Activated naive CD8-positive, alpha-beta T cell treated with anti-CD3 and anti-CD28 coated beads, Interleukin-2, amount 10 ng/mL, durations not matched to agents 7 days and 5 days (primary cell): ENCODE measurements at places on chromosomes 1 and 21.

- H3K27me3 ChIP-seq, result no peaks in the 10 kb centered on the region
- H3K36me3 ChIP-seq, result no peaks in the 10 kb centered on the region
- no peaks in the 10 kb centered on the region for H3K4me1 ChIP-seq
- DNase-seq, result no peak
- H3K27ac ChIP-seq, result no peak overlapping the region
- H3K4me3 ChIP-seq, result no peak overlapping the region
Measured at GRCh38 chr1:3139871-3140361, 70.9 kb downstream of the PRDM16 start.

GRCh38 chr1:217322834-217323233 is 308.1 kb downstream of the GPATCH2 start:
- no peak overlapping the region for H3K27ac ChIP-seq
- no peaks in the 10 kb centered on the region for H3K4me1 ChIP-seq
- H3K27me3 ChIP-seq, result peaks cover 5% of the 10 kb centered on the region
- H3K36me3 ChIP-seq, result no peaks in the 10 kb centered on the region
- no peak for DNase-seq

DNA sequence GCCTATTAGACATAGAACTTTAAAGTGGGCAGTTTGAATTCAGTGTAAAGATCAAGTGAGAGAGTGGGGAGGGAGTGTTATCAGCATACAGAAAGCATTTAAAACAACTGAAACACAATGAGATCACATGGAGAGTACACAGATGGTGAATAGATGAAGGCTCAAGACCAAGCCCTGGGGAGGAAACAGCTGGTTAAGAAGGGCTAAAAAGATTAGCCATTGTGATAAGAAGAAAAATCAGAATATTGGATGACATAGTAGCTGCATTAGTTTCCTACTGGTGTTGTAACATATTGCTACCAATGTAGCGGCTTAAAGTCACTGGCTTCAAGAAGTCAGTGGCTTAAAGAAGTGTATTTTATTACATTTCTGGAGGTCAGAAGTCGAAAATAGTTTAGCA is 443.4 kb upstream of the RGS18 start:
- no peak overlapping the region for H3K27ac ChIP-seq
- DNase-seq, result no peak
- H3K4me1 ChIP-seq, result no peaks in the 10 kb centered on the region
- H3K27me3 ChIP-seq, result no peaks in the 10 kb centered on the region
- H3K36me3 ChIP-seq, result no peaks in the 10 kb centered on the region

- no peak overlapping the region for H3K4me3 ChIP-seq
- peaks cover 4% of the 10 kb centered on the region for H3K36me3 ChIP-seq
- no peaks in the 10 kb centered on the region for H3K27me3 ChIP-seq
- no peaks in the 10 kb centered on the region for H3K4me1 ChIP-seq
- no peak for DNase-seq
Measured at GRCh38 chr1:6278263-6278662, 17.4 kb upstream of the GPR153 start.

- H3K36me3 ChIP-seq, result peaks cover 41% of the 10 kb centered on the region
- no peaks in the 10 kb centered on the region for H3K27me3 ChIP-seq
- H3K4me3 ChIP-seq, result peak overlapping the region; percentile 99
Measured at GRCh38 chr1:113904293-113904673, 316 bp downstream of the AP4B1 start.

DNA sequence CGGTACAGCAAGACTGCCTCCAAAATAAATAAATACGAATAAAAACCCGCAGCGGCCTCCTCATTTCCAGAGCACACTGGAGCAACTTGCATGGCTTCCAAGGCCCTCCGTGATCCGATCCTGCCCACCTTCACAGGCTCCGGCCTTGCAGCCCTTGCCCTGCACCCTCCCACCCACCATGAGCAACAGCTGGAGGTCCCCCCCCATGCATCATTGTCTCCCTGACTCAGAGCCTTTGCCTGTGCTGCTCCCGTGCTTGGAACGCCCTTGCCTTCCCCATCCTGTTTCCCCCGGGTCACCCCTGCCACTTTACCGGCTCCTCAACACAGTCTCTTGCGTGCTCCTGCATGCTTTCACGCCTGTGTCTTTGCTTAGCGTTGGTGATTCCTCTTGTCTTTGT is 71.0 kb upstream of the ANGPTL1 start:
- H3K4me1 ChIP-seq, result peaks cover 14% of the 10 kb centered on the region
- DNase-seq, result no peak
- peaks cover 20% of the 10 kb centered on the region for H3K27me3 ChIP-seq
- H3K4me3 ChIP-seq, result no peak overlapping the region

DNA sequence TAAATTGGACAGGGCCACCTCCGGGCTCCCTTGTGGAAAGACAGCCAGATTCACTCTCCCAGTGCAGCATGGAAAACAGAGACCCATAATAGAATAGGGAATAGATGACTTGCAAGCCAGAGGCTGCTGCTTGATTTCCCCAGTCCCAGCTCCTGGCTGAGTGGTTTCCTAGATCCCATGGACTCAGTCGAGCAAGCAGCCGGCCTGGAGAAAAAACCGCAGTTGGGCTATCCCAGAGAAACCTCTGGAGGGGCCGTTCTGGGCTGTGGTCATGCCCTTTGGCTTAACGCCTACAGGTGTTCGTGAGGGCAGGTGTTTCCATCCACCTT is 61.7 kb downstream of the ELK4 start:
- H3K4me3 ChIP-seq, result no peak overlapping the region
- no peak for DNase-seq
- no peak overlapping the region for H3K27ac ChIP-seq
- peaks cover 2% of the 10 kb centered on the region for H3K4me1 ChIP-seq
- H3K27me3 ChIP-seq, result peaks cover 68% of the 10 kb centered on the region
- no peaks in the 10 kb centered on the region for H3K36me3 ChIP-seq

- DNase-seq, result no peak
- H3K27me3 ChIP-seq, result no peaks in the 10 kb centered on the region
- peaks cover 22% of the 10 kb centered on the region for H3K4me1 ChIP-seq
- no peak overlapping the region for H3K4me3 ChIP-seq
- H3K36me3 ChIP-seq, result peaks cover 7% of the 10 kb centered on the region
- no peak overlapping the region for H3K27ac ChIP-seq
Measured at GRCh38 chr21:44304011-44304616, 4.3 kb downstream of the PFKL start.

DNA sequence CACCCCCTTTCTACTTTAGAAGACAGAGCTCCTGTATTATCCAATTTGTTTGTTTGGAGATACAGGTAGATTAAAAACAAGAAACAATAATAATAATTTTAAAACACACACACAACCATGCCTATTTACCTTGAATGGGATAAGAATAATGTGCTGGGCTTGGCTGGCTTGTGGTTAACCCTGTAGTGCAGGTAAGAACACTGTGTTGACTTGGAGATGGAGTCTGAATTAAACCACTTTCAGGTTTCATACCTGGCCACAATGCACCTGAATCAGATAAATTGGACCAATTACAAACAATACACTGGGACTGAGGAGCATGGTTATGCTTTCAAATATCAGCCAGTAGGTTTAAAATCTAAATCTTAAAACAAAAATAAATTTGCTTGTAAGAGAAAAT is 60.8 kb downstream of the EYA3 start:
- DNase-seq, result no peak
- no peaks in the 10 kb centered on the region for H3K27me3 ChIP-seq
- peaks cover 13% of the 10 kb centered on the region for H3K4me1 ChIP-seq

GRCh38 chr1:158037866-158038359 is 44.5 kb downstream of the KIRREL1 start:
- no peaks in the 10 kb centered on the region for H3K4me1 ChIP-seq
- H3K36me3 ChIP-seq, result no peaks in the 10 kb centered on the region
- DNase-seq, result no peak
- H3K4me3 ChIP-seq, result no peak overlapping the region
- H3K27ac ChIP-seq, result no peak overlapping the region

DNA sequence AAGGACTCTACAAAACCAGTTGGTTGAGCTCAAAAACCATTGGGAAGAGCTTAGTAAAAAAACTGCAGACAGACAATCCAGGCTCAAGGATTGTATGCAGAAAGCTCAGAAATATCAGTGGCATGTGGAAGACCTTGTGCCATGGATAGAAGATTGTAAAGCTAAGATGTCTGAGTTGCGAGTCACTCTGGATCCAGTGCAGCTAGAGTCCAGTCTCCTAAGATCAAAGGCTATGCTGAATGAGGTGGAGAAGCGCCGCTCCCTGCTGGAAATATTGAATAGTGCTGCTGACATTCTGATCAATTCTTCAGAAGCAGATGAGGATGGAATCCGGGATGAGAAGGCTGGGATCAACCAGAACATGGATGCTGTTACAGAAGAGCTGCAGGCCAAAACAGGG is 104.0 kb upstream of the BMP8A start:
- DNase-seq, result no peak
- H3K27me3 ChIP-seq, result no peaks in the 10 kb centered on the region
- peaks cover 38% of the 10 kb centered on the region for H3K36me3 ChIP-seq

DNA sequence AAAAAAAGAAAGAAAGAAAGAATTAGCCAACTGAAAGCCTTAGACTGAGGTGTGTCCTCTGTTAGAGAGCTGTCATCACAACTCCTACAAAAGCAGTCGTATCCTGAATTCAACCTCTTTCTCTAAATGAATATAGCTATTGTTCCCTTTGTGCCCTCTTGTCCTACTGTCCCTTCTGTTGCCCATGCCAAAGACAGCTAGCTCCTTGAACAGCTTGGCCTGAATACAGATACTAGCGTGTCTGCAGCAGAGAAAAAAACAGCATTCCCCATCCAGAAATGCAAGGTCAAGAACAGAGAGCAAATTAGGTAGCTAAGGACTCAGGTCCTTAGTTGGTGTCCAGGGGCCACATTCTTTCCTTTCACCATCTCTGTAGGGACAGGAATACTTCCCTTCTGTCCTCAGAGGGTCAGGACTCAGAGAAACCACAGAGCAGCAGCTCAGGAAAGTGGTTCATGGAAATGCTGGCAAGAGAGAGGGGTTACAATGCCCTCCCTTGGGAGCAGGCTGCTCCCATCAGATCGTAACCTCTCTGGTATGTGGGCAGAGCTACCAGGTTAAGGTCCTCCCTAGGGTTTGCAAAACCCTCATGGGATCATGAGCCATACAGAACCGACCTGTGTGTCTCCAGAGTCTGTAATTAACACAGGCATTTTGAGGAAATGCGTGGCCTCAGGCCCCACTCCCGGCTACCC is 1.8 kb upstream of the ZBTB48 start:
- no peak overlapping the region for H3K4me3 ChIP-seq
- no peak for DNase-seq
- peaks cover 2% of the 10 kb centered on the region for H3K27me3 ChIP-seq
- no peak overlapping the region for H3K27ac ChIP-seq
- peaks cover 1% of the 10 kb centered on the region for H3K36me3 ChIP-seq

- H3K36me3 ChIP-seq, result no peaks in the 10 kb centered on the region
- peak overlapping the region; percentile 19 for H3K4me3 ChIP-seq
- H3K4me1 ChIP-seq, result peaks cover 9% of the 10 kb centered on the region
- H3K27me3 ChIP-seq, result peaks cover 80% of the 10 kb centered on the region
Measured at GRCh38 chr1:205456868-205457745, 1.3 kb upstream of the BLACAT1 start.

DNA sequence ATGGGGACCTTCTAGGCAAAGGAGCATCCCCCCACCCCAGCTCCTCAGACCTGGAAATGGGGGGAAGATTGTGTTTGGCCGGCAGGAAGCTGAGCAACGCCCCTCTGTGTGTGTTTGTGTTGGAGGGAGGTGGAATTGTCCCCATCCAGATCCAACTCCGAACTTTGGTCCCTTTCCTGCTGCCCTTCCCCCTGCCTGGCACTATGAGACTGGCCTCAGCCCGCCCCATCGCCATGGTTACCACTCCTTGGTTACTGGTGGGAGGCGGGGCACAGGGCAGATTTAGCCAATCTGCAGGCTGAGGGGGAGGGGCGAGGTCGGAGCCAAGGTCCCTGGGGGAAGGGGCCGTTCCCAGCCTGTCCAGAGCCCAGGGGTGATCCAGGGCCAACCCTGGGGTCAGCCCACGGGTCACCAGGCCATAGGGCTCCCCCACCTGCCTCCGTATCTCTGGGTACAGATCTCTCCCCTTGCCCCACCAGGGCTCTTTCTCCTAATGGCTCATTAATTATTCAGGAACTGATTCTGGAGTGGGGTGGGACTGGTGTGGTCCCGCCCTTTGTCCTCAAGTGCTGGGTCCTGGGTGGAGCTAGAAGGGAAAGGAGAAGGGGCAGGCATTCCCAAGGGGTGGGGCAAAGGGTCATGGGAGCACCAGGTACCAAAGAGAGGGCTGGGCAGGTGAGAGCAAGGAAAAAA is 15.2 kb downstream of the PTPRF start:
- H3K4me3 ChIP-seq, result no peak overlapping the region
- no peak for DNase-seq
- no peak overlapping the region for H3K27ac ChIP-seq
- H3K36me3 ChIP-seq, result no peaks in the 10 kb centered on the region
- H3K27me3 ChIP-seq, result peaks cover 6% of the 10 kb centered on the region

DNA sequence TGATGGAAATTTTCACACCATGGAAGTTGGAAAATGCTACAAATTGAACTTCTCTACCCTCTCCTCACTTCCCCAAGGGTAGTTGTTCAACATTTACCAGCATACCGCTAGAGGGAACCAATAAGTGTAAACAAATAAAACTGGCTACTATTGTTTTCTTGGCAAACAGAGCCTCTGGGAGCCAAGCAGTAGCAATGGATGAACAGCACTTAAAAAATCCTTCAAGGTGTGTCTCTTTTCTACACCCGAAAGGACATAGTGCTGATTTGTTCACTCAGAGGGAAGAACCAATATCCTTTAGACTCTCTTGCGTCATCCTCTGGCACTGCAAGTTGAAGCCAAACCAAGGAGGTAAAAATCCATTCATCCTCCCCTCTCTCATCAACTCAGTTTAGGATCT is 161.5 kb downstream of the TBX15 start:
- no peaks in the 10 kb centered on the region for H3K4me1 ChIP-seq
- H3K27ac ChIP-seq, result no peak overlapping the region
- H3K4me3 ChIP-seq, result no peak overlapping the region
- H3K27me3 ChIP-seq, result no peaks in the 10 kb centered on the region

- H3K4me1 ChIP-seq, result no peaks in the 10 kb centered on the region
- H3K4me3 ChIP-seq, result no peak overlapping the region
- H3K36me3 ChIP-seq, result no peaks in the 10 kb centered on the region
- peaks cover 39% of the 10 kb centered on the region for H3K27me3 ChIP-seq
Measured at GRCh38 chr1:46747683-46748288, 28.9 kb upstream of the EFCAB14 start.

- H3K36me3 ChIP-seq, result peaks cover 25% of the 10 kb centered on the region
- H3K4me3 ChIP-seq, result peak overlapping the region; percentile 66
- no peak for DNase-seq
- H3K4me1 ChIP-seq, result peaks cover 38% of the 10 kb centered on the region
Measured at GRCh38 chr1:172818841-172819527, 160.1 kb downstream of the FASLG start.
